Spinal cord (tissue), 10 donors: ENCODE measurements at places on chromosomes 3 and 15.

DNA sequence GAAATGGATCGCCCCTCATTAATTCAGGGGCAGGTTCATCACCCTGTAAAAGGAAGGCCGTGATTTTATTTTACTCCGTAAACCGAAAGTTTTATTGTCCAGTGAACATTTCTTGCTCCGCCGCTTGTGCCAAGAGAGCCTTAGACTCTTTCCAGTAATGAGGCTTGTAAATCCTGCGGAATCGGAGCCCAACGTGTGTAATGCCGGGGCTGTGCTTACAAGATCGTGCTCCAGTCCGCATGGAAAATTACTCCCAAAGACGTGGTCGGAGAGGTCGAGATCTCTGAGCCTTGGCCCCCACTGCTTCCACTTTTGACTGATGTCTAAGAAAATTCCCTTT, 649 bp upstream of the PLOD2 start:
- DNase-seq, result no peak

DNA sequence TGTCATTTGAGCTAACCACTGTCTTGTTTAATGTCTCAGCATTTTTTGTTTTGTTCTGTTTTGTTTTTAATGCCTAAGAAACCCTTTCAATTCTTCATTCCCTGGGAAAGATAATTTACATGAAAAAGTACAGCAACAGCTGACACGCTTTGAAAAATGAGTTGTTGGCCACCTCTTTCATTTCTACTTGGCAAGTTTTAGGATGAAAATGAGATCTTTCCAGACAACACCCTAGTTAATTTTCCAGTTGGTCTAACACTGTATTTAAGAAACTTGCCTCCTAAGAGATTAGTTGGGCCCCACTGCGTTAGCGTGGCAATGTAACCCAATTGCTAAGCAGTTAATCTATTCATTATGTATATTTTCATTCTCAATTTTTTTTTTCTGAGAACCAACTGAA, 194.0 kb upstream of the LRRN1 start:
- no peak for DNase-seq

DNA sequence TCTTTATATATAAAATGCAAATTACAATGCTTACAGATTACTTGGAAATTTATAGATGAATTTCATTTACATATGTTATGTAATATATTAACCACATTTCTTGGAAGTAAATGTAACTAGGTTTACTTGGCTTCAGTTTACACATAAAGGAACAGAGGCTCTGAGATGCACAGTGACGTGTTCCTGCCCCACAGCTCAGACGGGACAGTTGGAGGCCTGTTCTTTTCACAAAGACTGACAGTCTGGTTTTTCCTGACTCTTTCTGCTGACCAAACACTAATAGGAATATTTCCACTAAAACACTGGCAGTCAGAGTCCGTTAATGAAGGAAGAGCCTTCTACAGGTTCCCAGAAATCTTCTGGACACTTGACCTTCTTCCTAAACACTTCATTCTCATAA, 336.1 kb downstream of the MFSD1 start:
- DNase-seq, result peak; percentile 25

GRCh38 chr3:133831966-133832801, 26.6 kb downstream of the SRPRB start:
- no peak for DNase-seq

DNA sequence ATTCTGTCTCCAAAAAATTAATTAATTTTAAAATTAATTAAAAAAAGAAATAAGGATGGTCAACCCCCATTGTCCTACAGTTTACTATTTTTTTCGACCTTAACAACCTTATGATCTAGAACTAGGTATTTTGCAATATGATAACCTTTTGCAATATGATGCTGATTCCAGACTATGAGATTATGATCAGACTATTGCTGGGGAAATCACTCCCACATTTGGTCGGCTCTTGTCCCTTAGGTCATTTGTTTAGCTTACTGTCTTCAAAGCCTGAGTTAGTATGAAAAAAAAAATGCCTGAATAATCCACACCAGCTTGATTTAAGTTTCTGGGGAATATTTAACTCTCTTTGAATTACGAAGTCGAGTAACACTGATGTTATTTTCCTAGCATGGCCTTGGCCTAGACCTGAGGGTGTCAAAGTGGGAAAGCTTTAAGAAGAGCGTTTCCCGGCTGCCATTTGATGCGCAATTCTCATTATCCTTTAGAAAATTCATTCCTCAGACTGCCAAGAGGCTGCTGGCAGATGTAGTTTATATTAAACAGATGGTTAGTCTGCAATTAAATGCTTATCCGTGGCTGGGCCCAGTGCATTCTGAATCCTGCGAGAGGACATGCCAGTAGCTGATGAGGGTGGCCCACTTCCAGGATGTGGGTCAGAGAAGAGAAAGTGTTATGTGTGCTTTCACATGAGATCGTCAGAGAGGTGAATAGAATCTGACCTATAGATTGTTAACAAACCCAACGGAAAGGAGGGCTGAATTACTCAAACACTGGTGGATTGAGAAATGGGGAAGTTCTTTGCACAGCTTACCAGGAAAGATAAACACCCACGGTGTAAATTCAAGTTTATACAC, 496.0 kb upstream of the THBS1 start:
- DNase-seq, result no peak

DNA sequence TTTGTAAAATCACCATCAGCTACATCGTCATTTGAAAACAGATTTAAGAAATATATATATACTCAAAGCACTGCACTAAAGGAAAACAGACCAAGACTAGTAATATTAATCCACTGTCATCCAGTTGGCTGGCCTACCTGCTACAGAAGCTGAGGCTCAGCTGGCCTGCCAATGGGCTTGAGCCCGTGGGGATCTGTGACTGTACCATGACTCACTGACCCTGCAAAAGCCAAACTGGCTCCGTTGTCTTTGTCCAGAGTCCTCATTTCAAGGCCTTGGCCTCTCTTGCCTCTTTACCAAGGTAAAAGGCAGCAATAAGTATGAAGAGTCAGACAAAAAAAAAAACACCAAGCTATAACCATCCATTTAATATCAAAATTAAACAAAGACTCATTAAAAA, 463.5 kb upstream of the RASGRP1 start:
- DNase-seq, result no peak

GRCh38 chr15:95912280-95912625, 418.2 kb upstream of the NR2F2 start:
- DNase-seq, result no peak

DNA sequence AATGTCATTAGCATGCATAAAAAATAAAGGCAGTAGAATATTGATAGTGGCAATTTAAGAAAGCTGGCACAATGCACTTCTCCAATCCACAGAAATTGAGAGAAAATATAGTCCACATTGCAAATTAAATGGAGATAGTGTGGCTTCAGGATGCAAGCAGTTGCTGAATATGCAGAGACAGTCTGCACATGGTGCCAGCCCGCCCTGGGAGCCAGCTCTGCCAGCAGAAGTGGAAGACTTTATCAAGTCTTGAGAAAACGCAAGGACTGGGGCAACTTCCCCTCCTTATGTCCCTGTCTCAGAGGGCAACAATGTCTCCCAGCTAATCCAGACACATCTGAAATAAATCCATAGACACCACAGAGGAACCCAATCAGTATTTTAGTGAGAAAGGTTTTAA, 57.2 kb downstream of the MB21D2 start:
- DNase-seq, result no peak

DNA sequence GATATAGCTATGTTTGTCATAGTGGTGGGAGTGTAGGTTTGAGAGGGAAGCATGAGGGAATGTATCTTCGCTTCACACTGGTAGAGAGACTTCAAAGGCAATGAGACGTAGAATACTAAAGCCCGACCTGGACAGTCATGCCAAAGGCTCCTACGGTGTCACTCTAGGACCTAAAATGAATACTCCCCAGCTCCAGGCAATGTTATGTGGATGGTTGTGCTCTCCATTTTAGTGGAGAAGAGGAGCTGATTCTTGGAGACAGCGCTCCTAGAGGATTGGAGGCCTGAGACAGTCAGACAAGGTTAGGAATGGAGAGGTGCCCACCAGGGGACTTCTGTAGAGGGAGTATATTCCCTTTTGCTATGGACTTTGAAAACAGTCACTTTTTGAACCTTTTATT, 260.1 kb downstream of the MEX3B start:
- no peak for DNase-seq

DNA sequence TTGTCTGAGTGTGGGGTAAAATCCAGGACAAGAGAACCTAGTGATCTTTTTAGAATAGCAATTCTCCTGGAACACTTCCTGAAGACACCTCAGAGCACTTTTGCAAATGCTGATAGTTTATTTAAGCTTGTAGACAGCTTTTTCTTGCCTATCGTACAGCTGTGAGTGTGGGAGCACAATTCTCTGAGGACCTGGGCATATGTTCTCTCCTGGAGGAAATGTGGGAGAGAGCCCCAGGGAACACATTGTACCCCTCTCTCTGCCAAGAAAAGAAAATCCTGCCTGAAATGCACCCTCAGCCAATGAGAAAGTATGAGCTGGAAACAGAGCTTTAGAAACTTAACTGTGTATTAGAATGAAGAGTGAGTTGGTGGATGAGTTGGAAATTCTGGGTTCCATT, 308.3 kb upstream of the SEMA6D start:
- DNase-seq, result no peak

- DNase-seq, result no peak
These were observed 97.4 kb downstream of the CBLB start for GRCh38 chr3:105771392-105771791.

DNA sequence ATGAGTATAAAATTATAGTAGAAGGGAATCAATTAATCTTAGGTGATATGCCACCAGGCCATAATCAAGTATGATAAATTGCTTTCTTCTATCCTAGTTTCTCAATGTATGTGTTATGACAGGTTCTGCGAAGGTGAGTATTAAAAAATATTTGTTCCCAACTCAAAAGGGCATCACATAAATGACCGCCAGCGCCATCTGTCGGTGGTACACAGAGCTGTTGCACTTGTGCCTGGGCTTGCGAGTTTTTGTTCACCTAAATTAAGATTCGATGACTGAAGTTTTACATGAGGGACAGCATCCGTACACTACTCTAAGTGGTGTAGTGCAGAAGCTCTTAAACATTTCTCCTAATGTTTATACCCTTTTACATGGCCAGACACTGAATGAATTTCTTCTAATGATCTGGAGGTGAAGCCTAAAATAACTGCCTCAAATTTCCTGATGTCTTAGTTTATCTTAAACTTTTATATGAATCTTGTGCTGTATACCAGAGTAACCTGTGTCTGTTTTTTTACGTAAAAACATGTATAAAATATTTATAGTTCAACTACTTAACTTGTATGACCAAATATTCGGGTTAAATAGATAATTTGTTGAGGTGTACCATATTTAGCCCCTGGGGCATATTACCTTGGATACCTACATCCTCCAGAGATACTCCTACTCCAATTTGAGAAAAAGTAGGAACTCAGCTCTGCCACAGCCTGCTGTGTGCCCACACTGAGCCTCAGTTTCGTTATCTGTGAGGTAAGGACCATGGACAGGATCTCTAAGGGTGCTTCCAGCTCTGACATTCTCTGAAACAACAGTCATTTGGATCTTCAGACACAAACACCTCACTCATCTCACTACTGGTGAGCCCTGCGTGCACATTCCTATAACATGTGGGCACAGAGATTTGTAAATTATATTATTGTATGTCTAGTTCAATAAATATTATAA, 365.6 kb downstream of the MAGI1 start:
- no peak for DNase-seq

- DNase-seq, result no peak
These were observed 62.5 kb downstream of the MYO5A start for GRCh38 chr15:52466134-52466701.

GRCh38 chr3:6089780-6090179, 771.1 kb upstream of the GRM7 start:
- DNase-seq, result no peak

- no peak for DNase-seq
These were observed 850.0 kb downstream of the EPHA3 start for GRCh38 chr3:89957451-89957850.

DNA sequence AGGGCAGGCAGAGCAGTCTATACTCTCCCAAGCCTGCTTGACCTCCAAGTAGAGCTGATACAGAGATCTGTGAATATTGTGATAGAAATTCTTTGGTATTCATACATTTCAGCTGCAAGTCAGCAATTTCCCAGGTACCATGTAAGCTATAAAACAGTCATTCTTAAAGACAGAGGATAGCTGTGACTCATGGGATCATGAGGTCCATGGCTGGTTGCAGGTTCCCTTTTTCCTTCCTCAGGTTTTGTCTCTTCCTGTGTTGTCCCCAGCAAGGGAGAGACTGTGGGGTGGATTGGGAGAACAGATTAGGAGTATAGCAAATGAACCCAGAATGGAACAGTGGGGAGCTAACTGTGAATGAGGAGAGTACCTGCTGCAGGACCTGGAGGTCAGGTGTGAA, 5.4 kb upstream of the P4HTM start:
- no peak for DNase-seq

GRCh38 chr3:43413676-43414368, 127.5 kb downstream of the SNRK start:
- DNase-seq, result no peak

- DNase-seq, result no peak
These were observed 43.8 kb downstream of the RBM15B start for GRCh38 chr3:51434746-51435327.

DNA sequence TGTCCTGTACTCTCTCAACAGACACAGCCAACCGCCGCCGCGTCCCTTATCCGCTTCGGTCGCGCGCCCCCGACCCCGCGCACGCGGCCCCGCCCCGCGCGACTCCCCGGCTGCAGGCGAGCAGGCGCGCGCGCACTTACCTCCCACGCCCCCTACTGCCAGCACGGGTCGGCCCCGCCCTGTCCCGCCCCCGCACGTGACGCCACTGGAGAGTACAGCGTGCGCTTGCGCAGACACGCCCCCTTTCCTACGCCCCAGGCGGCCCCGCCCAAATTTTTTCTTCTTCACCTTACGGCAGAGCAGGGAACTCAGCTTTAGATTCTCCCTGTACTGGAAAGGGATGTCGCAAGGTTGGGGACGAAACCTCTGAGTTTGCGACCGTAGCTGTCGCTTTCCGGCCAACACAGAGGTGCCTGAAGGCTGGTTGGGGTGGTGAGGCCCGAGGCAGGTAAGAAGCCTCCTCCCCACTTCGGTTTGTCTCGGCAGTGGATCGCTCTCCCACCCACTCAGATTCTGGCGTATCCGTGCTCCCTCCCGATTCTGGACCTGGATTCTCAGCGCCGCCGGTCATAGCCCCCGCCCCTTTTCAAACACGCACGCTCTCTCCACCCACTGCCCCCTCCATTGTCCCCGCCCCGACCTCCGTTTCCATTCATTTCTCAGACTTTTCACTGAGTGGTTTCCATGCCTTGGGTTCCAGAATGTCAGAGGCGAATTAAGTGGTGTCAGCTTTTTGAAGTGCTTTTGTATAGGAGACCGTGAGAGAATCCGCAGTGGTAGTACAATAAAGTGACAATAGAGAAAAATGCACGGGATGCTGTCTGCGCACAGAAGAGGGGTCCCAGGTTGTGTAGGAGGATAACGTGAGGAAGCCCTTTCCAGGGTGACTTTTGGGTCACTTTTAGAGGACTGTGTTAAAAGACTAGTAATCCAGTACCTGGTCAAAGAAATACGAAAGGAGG, at the start of the genes MYO9A and SENP8:
TSS of gene MYO9A (minus strand) at position 134 of the 962 bp plus-strand sequence. CDS start 71,587 bp downstream, outside the sequence.
TSS of gene SENP8 (plus strand) at position 387 of the 962 bp plus-strand sequence. CDS start 21,221 bp downstream, outside the sequence.
- peak; percentile 95 for DNase-seq

DNA sequence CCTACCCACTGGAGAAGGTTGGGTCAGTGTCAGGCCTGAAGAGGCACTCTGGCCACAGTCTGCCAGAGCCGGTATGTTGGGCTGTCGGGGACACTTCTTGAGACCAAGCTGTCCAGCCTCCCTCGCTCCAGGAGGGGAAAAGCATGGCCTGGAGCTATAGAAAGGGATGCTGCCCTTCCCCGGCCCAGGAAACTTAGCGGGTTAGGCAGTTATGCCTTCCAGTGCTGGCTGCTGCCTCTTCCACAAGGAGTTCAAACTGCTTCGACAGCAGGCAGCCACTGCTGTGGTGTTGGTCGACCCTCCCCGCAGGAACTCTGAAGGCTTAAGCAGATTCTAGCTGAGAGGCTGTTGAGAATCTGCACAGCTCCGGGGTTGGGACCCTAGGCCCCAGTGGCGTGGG, 819.4 kb downstream of the DIPK2A start:
- no peak for DNase-seq

GRCh38 chr15:101439285-101439919, 50.1 kb downstream of the PCSK6 start:
- no peak for DNase-seq
